Cardiac septum (tissue), 1 donor: ENCODE measurements at places on chromosomes 6 and 20.

GRCh38 chr6:905556-905955 lies 212.6 kb upstream of the EXOC2 start:
- DNase-seq, result no peak

DNA sequence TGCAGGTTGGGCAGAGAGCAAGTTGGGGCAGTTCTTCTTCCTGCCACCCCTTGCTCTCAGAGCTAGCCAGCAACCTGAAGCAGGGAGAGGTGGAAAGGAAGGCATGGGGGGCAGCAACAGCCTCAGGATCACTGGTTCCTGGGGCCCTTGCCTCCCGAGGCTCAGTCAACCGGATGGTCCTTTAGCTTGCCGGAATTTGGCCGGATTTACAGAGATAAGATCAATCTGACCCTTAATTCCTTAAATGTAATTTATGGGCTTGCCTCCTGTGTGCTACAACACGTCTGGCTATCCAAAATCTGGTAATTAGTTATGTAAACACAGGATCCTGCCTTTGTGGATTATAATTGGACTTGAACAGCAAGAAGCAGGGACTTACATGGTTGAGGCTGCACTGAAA lies 19.5 kb upstream of the TCP11 start:
- no peak for DNase-seq

- peak; percentile 93 for DNase-seq
Measured at GRCh38 chr6:156686995-156687788, 90.0 kb upstream of the ARID1B start.

- DNase-seq, result no peak
Measured at GRCh38 chr20:48818481-48818987, 9.3 kb downstream of the PREX1 start.

- no peak for DNase-seq
Measured at GRCh38 chr20:60403105-60403741, 445.0 kb downstream of the CDH26 start.

- no peak for DNase-seq
Measured at GRCh38 chr6:30942338-30943060, 1.7 kb downstream of the MUCL3 start.

DNA sequence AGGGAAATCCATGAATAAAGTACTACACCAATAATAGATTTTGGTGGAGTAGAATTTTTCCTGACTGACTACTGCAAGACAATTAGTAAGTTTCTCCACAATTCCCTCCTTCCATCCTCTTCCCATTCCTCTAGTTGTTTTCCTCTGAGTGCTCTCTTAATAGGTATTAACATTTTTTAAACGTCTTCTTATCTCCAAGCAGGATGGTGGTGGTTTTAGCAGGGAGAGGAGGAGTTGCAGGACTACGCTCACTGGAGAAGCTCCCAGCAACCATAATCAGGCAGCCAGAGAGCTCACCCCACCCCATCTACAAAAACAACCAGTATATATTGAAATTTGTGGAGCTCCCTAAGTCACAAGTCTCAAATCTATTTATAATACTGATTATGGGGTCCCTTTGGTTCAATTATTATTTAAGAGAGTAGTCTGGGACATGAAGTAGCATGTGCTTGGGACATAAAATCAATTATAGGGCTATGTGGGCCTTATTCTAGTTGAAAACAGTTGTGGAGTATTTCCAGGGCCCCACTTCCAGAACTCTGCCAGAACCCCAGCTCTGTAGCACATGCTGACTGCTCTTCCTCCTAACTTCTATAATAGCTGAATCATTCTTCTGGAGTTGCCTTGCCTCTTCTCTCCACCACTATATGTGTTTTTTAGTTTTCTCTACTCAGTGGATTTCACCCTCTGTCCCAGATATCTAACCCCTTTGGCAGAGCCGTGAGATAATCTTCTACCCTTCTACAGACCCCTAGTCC lies 49.8 kb downstream of the MYB start:
- no peak for DNase-seq

DNA sequence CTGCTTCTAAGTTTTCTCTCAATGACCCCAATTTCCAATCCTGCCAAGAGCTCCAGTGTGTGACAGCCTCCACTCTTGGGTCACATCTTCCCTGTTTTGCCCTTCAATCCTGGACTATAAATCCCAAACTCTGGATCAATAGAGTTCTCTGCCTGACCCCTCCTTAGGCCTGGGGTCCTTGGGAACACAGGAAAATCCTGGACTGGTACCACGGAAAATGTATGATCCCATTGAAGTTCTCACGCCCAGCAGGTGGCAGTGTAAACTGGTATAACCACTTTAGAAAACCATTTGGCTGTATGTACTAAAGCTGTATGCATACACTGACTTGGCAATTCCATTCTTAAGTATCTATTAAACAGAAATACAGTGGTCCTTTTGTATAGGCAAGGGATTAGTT lies 98.0 kb downstream of the SNAP25 start:
- no peak for DNase-seq

DNA sequence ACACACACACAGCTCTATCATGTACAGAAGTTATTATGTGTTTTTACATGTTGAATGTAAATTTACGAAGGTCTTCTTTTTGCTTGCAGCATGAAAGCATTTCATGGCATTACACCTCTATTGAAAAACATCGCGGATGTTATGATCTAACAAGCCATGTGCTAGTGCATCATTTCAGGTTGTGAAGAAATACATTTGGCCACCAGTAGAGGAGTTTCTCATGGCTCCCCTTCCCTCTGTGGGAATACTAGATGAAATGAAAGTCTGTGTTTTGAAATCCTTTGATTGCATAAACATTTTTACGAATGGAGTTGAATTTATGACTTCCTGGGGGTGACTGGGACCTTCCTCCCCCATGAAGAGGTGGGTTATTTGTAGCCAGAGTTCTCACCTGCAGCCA lies 17.7 kb downstream of the MAS1 start:
- no peak for DNase-seq

- no peak for DNase-seq
Measured at GRCh38 chr6:168581236-168581635, 140.3 kb downstream of the SMOC2 start.

- DNase-seq, result no peak
Measured at GRCh38 chr6:56497240-56497639, 145.4 kb downstream of the DST start.

DNA sequence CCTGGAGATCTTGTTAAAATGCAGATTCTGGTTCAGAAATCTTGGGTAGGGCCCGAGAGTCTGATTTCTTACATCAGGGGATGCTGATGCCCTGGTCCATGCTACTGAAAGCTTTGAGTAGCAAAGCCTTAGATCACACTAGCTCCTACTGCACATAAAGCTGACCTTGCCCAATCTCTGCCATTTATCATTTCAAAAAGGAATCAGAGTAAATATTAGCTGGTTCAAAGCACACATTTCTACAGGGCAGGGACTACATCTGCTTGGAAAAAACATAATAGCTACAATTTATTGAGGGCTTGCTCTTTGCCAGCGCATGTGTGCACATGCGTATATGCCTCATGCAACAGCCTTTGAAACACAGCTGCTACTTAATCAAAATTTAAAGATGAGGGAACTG lies 440.4 kb upstream of the ARID1B start:
- no peak for DNase-seq

DNA sequence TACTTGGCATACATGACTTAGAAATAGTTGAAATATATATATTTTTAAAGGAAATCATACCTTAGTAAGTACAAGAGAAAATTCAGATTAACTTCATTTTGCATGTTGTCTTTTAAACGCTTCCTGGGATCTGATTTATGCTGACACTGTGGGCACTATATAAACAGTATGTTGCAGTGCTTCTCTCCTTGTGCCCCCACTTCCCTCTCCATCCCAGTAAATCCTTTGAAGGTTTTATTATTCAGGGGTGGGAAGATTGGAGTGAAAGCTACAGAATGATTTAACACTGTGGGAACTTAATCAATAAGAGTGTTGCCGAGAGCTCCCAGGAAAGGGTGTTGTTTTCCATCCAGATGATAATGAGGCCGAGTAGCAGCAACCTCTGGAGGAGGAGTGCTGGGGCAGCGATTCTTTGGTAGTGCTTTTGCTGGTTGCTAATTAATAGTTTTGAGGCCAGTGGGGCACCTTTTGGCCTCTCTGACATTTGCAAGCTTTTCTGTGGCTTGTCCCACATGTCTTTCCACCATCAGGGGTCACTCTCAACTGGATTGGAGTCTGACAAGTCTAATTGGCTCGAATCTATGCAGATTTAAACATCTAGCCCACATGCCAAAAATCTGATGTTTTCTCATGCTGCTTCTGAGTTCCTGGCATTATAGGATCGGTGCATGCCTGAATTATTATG lies 183.0 kb upstream of the MMS22L start:
- no peak for DNase-seq

DNA sequence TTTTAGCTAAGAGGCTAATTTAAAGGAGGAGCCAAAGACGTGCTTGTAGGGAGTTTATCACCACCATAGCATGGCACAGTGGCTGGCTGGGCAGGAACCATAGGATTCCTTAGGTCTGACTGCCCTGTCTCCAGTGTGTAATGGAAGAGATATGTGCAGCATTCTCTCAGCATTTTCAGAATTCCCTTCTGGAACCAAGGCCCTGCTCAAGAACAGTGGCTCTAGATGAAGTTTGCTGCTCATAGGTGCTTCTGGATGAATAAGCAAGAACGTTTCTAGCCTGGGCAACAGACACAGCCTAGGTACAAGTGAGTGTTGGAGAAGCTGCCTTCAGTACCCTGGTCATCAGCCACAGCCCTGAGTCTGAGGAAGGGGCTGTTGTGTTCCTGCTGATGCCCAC lies 69.1 kb downstream of the LCA5 start:
- DNase-seq, result no peak

DNA sequence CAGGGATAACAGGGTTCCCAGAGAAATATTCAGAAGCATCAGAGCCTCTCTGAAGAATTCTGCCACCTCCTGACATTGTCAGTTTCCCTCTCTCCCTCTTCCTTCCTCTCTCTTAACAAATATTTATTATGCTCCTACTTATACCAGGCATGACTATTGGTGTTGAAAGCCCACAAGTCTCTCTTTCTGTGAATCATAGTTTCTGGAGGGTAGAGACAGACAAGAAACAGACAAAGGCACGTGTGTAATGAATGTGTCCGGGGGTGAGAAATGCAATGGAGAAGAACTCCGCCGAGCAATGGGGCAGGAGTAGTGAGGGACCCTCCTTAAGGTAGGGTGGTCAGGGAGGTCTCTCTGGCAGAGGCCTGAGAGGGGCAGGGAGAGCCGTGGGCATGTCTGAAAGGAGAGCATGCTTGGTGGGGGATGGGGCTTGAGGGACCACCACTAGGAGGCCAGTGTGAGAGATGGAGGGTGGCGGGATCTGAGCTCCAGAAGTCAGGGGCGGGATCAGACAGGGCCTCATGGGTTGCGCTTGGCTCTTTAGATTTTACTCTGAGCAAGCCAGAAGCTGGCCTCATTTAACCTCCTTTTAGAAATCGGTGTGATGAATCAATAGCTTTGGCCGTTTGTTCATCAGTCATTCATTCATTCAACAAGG lies 57.3 kb downstream of the EYA2 start:
- DNase-seq, result no peak

DNA sequence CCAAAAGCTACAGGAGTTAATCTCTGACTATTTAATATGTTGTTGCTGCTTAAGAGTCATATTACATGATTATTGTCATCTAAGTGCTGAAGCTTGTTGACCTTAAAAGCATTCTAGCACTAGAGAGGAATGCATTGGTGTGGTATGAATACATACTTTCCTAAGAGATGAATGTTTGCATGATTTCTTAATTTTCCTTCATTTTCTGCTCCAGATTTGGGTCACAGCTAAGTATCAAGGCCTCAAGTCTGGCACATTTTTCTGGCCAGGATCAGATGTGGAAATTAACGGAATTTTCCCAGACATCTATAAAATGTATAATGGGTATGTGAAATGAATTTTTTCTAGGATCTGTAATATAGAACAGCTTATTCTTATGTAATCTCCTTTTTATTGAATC lies 53.6 kb downstream of the ENPP1 start:
- no peak for DNase-seq

GRCh38 chr6:38555606-38556005 lies 84.1 kb downstream of the BTBD9 start:
- DNase-seq, result no peak

DNA sequence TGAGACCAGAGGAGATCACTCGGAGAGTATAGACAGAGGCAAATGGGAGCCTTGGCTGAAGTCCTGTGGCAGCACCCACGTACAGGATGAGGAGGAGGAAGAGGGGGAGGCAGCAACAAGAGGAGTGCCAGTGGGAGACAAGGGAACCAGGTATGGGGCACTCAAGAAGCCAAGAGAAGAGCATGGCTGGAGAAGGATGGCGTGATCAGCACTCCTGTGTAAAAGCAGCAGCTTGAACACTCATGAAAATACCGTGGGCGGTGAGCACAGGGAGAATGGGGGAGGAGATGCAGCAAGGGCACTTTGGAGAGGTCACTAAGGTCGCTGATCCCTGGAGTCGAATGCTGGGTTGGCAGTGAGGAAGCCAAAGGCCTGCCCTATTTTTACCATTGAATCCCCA lies 51.2 kb upstream of the PRND start:
- DNase-seq, result no peak

DNA sequence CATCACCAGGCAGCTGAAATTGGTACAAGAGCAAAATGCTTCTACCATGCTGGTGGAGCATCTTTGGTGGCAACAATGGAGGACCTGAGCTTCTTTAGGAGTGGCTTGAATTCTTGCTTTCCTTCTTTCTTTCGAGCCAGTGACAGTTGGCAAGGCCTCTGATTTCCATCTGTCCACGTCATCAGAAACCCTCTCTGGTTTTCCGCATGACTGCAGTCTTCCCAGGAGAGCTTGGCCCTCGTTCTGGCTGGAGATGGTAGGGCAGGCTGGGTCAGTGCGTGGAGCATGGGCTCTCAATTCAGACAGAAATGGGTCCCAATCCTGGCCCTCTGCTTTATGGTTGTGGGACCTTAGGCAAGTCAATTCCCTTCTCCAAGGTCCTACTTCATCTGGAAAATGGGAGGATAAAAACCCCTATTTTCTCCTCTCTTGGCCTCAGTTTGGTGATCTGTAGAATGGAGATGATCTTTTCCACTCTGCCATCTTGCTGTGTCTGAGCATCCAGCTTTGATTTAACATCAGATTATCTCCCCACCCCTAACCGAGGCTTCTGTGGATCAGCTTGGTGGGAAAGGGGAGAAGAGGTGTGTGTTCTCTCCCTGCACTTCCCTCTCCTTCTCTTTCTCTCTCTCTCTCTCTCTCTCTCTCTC lies 3.6 kb upstream of the BPIFB1 start:
- DNase-seq, result peak; percentile 43

- no peak for DNase-seq
Measured at GRCh38 chr6:12913201-12913600, 196.6 kb downstream of the PHACTR1 start.
